ENCODE measurements at places on chromosomes 7 and 10.

- no peak for DNase-seq
These were observed 48.1 kb downstream of the WIPF3 start for GRCh38 chr7:29854257-29854938.

GRCh38 chr7:127844707-127845331 is 186.4 kb downstream of the LRRC4 start:
- DNase-seq: no peak

DNA sequence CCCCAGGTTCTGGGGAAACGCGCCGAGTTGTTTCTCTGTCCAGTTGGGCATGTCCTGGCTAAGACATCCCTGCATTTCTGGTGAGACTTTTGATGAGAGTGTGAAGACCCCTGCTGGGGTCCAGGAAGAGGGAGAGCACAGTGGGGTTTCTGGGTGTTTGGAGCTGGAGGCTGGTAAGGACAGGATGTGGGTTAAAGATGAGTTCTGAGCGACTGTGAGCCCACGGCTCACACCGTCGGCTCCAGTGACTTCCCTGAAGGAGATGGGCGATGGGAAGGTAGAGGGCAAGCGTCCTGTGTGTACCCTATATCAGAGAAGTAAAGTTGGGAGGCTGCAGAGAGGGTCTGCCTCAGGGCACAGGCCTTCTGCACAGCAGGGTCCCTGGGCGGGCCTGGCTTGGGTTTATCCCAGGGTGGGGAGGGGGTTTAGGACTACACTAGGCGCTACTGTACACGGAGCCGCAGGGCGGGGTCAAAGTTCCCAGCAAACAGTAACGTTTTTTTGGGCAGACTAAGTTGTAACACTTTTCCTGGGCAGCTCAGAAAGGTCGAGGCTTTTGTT is 3.6 kb downstream of the EMX2 start:
- DNase-seq: no peak

- DNase-seq: no peak
These were observed 5.1 kb downstream of the NME8 start for GRCh38 chr7:37853468-37853867.

DNA sequence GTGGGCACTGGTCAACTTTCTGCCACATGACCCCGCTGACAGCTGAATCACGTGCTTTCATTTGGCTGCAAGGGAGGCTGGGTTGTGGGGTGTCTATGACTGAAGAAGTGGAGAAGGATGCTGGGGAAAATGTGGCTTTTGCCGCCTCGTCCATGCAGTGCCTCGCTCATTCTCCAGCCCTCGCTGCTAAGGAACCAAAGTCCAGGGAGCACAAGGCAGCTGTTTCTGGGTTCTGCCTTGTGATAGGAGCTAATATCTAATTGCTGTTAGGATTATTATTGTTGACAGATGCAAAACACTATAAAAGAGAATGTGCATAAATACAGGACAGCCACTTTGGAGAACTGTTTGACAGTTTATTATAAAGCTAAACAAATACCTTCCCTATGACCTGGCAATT is 4.9 kb upstream of the CAMK2B start:
- DNase-seq: no peak

- no peak for DNase-seq
These were observed 55.6 kb downstream of the MCU start for GRCh38 chr10:72747521-72747920.

DNA sequence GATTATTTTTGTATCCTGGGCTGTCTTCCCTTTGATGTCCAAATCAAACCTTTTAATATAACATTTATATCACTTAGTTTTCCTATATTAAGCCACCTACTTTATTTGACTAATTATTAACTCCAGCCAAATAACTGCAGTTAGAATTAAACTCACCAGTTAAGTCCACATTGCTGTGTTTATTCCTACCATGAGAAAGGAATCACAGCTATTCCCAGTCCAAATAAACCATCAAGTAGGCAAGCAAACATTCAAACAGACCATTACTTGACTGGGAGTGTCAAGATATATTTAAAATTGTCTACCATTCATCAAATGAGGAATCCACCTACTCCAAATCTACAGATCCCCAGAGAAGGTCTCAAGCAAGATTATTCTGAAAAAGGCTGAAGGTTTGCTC is 22.4 kb downstream of the PDE1C start:
- DNase-seq: no peak

DNA sequence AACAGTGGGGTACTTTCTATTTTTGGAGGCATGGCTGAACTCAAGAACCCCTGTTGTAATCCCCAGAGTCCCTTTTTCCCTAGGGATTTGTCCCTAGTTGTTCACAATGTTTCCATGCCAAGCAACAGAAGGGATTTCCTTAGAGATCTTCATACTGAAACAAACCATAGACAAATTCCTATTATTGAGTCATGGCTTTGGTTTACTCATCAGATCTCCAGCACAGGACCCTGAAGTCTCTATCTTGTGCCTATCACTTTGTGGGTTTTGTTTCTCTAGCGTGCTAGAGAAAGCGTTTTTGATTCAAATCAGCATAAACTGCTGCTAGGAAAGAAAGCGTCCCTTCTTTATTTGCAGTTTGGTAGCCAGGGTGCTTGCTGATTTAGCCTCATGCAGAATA is 165.0 kb downstream of the BAMBI start:
- no peak for DNase-seq

DNA sequence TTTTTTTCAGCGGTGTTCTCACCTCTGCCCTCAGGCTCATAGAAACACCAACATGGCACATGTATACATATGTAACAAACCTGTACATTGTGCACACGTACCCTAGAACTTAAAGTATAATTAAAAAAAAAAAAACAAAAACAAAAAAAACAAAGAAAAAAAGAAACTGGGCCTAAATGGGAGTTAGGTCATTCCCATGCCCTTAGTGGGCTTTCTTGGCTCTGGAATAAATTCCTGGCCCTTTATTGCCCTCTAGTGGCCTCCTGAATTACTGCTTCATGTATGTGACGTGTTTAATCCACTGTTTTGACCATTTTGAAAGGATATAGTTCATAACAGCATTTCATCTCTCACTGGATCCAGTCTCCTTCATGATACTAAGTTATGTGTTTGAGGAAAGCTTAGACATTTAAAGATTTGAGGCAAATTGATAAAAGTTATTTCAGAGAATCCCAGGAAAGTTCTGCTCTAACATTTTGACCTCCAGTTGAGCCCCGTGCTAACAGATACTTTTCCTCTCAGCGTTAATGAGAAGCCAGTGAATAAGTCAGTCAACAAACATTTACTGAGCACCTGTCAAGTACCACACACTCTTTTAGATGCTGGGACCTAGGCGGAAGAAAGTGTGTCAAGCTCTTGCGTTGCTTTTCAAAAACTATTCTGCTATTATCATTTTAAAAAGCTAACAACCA is 54.7 kb upstream of the SYPL1 start:
- no peak for DNase-seq

DNA sequence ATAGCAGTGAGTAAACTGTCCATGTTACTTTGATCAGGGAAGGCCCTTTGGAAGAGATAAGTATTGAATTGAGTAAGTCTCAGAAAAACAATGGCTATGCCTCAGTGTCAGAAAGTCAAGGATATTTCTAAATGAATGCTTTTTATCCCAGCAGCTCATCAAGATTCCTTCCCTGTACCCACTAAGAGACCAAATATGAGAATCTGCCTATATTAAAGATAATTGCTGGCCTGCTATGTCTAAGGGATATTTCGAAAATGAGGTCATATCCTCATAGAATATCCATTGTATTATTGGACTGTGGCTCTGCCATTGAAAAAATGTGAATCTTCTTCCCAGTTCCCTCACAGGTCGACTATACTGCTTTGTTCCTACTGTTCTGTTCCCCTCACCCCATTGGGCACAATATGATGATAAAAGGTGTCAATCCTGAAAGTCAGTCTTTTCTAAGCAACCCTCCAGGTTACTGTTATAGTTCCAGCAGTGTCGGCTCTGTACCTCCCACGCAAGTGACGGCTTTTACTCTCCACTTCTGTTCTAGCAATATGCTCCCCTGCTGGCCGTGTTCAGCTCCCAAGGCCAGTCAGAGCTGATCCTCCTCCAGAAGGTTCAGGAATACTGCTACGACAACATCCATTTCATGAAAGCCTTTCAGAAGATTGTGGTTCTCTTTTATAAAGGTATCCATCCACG is 51.7 kb downstream of the BZW2 start:
- DNase-seq: no peak

DNA sequence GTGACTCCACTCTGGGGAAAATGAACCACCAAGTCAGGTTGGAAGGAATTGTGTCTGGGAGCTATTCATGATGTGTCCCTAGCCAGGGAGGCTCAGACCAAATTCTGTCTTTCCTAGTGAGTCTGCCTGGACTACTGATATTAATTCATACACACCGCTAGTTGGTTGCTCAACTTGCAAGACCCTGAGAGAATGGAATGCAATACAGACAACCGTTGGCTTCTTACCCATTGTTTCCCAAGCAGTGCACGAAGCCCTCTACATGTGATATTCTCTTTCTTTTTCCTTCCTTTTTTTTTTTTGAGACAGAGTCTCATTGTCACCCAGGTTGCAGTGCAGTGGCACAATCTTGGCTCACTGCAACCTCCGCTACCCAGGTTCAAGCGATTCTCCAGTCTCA is 19.4 kb upstream of the SRGN start:
- DNase-seq: no peak

DNA sequence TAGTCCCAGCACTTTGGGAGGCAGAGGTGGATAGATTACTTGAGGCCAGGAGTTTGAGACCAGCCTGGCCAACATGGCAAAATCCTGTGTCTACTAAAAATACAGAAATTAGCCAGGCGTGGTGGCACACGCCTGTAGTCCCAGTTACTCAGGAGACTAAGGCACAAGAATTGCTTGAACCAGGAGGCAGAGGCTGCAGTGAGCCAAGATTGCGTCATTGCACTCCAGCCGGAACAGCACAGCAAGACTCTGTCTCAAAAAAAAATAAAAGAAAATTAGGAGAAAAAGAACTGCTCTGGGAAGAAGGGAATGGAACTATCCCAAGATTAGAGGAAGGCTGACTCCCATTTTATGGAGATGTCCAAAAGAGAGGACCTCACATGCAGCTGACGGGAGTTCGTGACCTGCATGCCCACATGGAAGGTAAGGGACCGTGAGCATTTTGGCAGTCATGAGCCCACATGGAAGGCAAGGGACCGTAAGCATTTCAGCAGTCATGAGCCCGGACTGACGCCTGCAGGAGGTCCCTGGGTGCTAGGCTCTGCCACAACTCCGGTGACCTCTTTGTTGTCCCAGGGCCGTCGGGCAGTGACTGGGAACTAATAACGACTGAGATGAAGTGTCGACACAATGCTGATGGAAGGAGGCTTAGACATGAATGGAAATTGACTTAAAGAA is 18.6 kb upstream of the GTPBP4 start:
- no peak for DNase-seq

DNA sequence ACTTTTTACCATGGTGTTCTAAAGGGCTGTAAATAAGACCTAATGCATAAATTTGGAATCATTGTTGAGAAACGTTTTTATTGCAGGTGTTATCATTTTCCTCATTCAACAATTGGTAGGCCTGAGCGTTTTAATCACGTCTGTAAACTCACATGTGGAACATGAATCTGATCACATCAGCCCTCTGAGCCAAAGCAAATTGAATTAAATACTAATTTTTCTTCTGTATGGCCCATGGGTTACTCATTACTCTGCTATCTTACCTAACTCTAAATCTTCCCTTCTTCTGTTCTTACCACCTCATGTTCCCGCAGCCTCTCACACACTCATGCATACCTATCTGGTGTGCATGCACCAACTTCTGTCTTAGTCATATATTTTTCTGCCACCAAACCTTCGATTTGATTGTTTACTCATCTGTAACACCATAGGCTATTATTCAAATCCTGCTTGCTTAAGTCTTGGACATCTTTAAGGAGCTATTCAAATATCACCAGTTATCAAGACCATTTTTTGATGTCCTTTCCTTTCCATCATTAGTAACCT is 82.3 kb downstream of the NXPH1 start:
- DNase-seq: no peak

GRCh38 chr7:40200791-40201190 is 66.0 kb downstream of the SUGCT start:
- DNase-seq: no peak

DNA sequence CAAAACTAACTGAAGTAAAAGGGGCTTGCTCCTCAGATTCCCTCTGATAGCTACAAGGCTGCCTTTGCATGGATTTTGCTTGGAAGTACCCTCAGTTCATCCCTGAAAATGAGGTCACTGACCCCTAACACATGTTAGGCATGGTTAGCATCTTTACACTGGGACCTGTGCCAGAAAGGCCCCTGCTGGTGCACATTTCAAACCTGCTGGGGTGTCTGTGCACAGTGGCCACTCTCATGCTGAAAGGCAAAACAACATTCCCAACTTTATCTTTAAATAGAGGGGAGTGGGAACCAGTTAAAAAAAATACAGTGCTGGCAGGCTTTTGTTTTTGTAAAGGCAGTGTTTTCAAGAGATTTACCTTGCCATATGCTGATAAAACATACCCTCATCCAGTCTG is 99.1 kb downstream of the ANK3 start:
- DNase-seq: no peak

GRCh38 chr10:773562-774161 is 84.2 kb upstream of the DIP2C start:
- DNase-seq: no peak

DNA sequence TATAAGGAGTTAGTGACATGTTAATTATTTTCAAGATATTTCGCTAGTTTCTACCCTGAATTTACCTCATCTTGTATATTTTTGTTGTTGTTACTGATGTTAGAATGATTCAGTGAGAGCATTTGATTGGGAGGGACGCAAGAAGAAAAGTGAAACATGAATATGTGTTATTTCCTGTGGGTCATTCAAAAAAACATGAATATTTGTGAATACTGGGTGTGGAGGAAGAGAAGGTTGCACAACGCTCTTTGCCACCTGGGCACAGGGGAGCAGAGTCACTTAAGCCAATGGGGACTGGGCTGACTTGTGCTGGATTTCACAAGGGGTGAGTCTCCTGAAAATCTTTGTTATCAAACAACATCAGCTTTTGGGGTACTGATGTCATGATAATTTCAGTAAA is 39.5 kb downstream of the AGK start:
- DNase-seq: no peak

- DNase-seq: no peak
These were observed 25.1 kb downstream of the NRP1 start for GRCh38 chr10:33309406-33309805.

- DNase-seq: no peak
These were observed 154.0 kb upstream of the PPP2R2D start for GRCh38 chr10:131746785-131747184.

DNA sequence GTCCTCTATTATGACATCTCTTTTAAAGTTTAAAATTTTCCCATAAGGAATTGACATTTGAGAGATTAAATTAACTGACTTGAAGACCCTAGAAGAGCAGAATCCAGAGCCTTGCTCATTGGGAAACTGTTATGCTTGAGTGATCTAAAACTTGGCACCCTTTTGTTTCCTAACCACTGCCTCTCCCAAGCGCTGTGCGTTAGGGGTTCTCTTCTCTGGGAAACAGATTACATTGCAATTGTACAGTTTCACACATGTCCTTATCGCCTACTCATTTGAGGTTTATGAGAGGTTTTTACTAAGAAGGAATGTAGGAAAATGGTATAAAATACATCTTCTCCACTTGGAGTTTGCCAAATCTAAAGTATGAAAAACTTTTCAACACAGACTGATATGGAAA is 126.8 kb upstream of the AMPH start:
- no peak for DNase-seq

- no peak for DNase-seq
These were observed 564.0 kb downstream of the KCNMA1 start for GRCh38 chr10:77073663-77073960.

- DNase-seq: peak; percentile 19
These were observed 14.5 kb downstream of the NUDT5 start for GRCh38 chr10:12181065-12181775.

Data from activated CD8-positive, alpha-beta memory T cell treated with anti-CD3 and anti-CD28 coated beads for 1 hour (primary cell).